ENCODE measurements at places on chromosomes 6 and 20. TPM values are rescaled to one million over a fixed set of nuclear protein-coding genes. Genes with fewer than 3 reads are reported as not detected.

DNA sequence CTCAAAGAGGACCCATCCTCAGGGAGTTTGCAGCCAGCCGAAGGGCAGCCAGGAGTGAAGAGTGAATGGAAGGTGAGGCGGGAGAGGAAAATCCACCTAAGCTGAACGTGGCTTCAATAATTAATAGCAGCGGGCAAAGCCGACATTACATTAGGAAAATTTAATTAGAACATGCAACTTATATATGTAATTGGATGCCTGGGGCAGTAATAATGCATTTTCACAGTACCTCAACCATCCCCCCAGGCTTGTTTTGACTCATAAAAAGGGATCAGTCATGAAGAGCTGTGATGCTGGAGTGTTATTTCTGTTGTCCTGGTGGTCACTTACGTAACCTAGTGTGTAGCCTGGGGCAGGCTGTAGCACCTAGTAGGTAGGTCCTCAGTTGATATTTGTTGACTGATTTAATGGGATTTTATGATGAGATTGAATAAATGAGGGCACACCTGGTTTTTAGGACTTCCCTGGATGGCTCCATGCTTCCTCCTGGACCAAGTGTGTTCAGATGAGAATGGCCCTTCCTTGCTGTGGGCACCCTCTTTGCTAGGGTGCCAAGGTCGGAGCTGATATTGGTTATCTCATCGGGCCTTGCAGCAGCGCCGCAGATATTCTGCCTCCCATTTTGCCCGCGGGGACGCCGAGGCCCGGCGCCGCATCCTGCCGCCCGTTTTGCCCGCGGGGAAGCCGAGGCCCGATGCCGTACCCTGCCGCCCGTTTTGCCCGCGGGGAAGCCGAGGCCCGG, 128.8 kb downstream of the CDH26 start:
- peaks cover 2% of the 10 kb centered on the region for H3K4me1 ChIP-seq
- no peak for DNase-seq
- H3K27me3 ChIP-seq, result no peaks in the 10 kb centered on the region

- H3K27me3 ChIP-seq, result no peaks in the 10 kb centered on the region
- no peak for DNase-seq
- no peaks in the 10 kb centered on the region for H3K36me3 ChIP-seq
- peak overlapping the region; percentile 63 for H3K4me3 ChIP-seq
- H3K27ac ChIP-seq, result no peak overlapping the region
These were observed 1.3 kb downstream of the PHACTR2 start for GRCh38 chr6:143679041-143679440.

GRCh38 chr6:30149234-30149633, 11.8 kb downstream of the TRIM10 start:
- no peaks in the 10 kb centered on the region for H3K4me1 ChIP-seq
- H3K27ac ChIP-seq, result no peak overlapping the region
- H3K27me3 ChIP-seq, result no peaks in the 10 kb centered on the region
- H3K36me3 ChIP-seq, result no peaks in the 10 kb centered on the region
- H3K4me3 ChIP-seq, result no peak overlapping the region

- no peaks in the 10 kb centered on the region for H3K36me3 ChIP-seq
- no peaks in the 10 kb centered on the region for H3K4me1 ChIP-seq
- no peaks in the 10 kb centered on the region for H3K27me3 ChIP-seq
- H3K4me3 ChIP-seq, result no peak overlapping the region
- no peak overlapping the region for H3K27ac ChIP-seq
These were observed 548.7 kb upstream of the MAP3K7 start for GRCh38 chr6:91135406-91136103.

DNA sequence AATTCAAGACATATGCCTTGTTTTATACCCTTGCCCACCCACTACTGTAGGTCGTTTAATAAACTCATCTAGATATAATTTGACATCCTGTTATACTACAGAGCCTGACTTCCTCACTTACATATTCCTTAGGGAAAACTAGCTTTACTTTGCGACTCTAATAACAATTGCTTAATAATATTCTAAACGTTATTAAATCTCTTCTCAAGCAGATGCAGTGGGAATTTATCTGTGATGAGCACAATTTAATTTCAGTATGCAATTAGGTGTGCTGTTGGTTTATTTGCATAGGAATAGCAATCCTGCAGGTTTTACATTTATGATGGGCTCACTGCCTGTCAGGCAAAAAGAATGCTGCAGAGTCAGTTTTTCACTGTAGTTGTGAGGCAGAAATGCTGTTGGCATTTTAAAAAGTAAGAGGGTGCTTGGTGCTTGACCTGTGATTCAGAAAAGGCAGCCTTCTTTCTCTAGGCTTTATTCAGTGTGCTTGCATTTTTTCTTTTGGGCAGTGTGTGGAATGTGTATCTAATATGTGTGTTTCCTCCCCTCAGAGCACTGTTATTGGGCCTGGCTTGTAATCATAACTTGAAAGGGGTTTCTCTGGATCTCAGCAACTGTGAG, 152.3 kb upstream of the SCGN start:
- no peak overlapping the region for H3K27ac ChIP-seq
- no peaks in the 10 kb centered on the region for H3K4me1 ChIP-seq
- H3K4me3 ChIP-seq, result no peak overlapping the region
- no peaks in the 10 kb centered on the region for H3K27me3 ChIP-seq
- no peak for DNase-seq

GRCh38 chr6:111583221-111583620, 22.5 kb downstream of the TRAF3IP2 start:
- no peak overlapping the region for H3K4me3 ChIP-seq
- H3K4me1 ChIP-seq, result peaks cover 6% of the 10 kb centered on the region
- no peak overlapping the region for H3K27ac ChIP-seq
- no peak for DNase-seq
- no peaks in the 10 kb centered on the region for H3K36me3 ChIP-seq

DNA sequence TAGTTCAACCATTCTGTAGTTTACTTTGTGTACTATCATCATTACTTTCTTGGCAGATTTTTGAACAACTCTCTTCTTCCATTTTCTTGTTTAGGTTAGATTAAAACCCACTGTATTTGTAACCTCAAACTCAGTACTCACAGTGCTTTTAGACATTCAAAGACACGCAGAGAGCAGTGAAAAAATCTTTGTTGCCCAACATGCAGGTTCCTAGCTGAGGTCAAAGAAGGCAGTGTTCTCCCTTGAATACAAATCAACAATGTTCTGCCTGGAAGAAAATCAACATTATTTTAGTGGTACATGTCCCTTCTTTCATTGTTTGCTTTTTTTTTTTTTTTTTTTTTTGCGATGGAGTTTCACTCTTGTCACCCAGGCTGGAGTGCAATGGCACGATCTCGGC, 11.2 kb downstream of the CYB5R4 start:
- no peak overlapping the region for H3K27ac ChIP-seq
- no peaks in the 10 kb centered on the region for H3K36me3 ChIP-seq
- no peak for DNase-seq
- no peaks in the 10 kb centered on the region for H3K4me1 ChIP-seq
- no peak overlapping the region for H3K4me3 ChIP-seq
- no peaks in the 10 kb centered on the region for H3K27me3 ChIP-seq

- no peaks in the 10 kb centered on the region for H3K27me3 ChIP-seq
- peak; percentile 77 for DNase-seq
- H3K27ac ChIP-seq, result no peak overlapping the region
- no peaks in the 10 kb centered on the region for H3K36me3 ChIP-seq
- H3K4me3 ChIP-seq, result no peak overlapping the region
These were observed 79.0 kb downstream of the SYNJ2 start for GRCh38 chr6:158060455-158061360.

DNA sequence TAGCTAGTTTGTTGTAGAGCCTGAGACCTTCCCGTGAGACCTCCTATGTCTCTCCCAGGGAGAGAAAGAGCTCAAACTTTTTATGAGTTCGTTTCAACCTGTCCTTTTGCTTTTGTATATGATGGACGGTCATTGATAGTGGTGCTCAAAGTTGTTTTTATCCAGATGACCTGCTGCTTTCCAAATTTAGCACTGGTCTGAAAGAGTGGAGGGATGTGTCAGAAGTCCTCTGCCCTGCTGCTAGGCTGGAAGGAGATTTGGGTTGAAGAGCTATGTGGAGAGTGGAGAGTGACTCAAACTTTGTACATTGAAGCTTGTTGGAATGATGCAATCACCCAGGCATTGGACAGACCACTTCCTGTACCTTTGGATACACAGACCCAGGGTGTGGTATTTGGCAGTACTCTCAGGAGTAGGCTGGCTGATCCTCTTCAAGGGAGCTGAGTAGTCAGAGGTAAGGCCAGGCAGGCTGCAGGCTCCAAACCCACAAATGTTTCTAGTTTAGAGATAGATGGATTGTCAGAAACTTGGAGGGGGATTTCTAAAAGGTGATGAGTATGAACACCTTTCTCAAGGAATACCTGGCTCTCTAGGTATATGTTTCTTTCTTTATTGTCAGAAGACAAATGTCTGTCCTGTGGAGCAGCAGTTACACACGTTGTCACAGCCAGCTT, 49.4 kb upstream of the RREB1 start:
- H3K4me3 ChIP-seq, result no peak overlapping the region
- DNase-seq, result no peak
- no peak overlapping the region for H3K27ac ChIP-seq
- no peaks in the 10 kb centered on the region for H3K36me3 ChIP-seq
- H3K27me3 ChIP-seq, result no peaks in the 10 kb centered on the region
- no peaks in the 10 kb centered on the region for H3K4me1 ChIP-seq

GRCh38 chr6:121573481-121573880, 138.0 kb downstream of the GJA1 start:
- peaks cover 4% of the 10 kb centered on the region for H3K4me1 ChIP-seq
- no peaks in the 10 kb centered on the region for H3K36me3 ChIP-seq
- H3K27ac ChIP-seq, result no peak overlapping the region
- H3K27me3 ChIP-seq, result no peaks in the 10 kb centered on the region

Gene PPIL6
- 12.7 TPM for total RNA-seq

Gene ANKRD66
- 0.32 TPM for total RNA-seq

Gene NKAIN4
- not detected for total RNA-seq

Gene CCM2L
- 2.6 TPM for total RNA-seq

Gene MEI4
- total RNA-seq, result not detected

Measured in ovary (tissue), 10 donors.